ENCODE measurements at places on chromosomes 3 and 15.
A peak's percentile ranks its signal among the peaks of the same experiment; 100 is the strongest.

- no peak for DNase-seq
These were observed 852.0 kb downstream of the FHIT start for GRCh38 chr3:60399292-60399691.

DNA sequence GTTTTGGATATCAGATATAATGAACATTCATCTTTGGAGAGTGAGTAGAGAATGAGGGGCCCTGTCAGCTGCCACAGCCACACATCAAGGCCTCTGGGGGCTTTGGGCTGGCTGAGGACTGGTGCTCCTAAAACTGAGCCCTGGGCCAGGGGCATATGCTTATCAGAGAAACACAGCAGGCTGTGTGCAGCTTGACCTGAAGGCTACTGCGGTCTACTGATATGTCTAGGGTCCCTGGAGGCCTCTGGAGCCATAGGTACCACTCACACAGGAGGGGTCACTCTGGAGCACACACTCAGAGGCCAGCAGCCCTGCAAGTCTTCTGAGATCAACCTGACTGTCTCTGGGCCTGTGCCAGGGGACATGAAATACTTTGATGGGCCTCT is 7.6 kb downstream of the TF start:
- DNase-seq = no peak

GRCh38 chr15:71275098-71275497 is 159.8 kb downstream of the THSD4 start:
- peak; percentile 69 for DNase-seq

GRCh38 chr15:70257573-70258248 is 160.0 kb upstream of the TLE3 start:
- no peak for DNase-seq

DNA sequence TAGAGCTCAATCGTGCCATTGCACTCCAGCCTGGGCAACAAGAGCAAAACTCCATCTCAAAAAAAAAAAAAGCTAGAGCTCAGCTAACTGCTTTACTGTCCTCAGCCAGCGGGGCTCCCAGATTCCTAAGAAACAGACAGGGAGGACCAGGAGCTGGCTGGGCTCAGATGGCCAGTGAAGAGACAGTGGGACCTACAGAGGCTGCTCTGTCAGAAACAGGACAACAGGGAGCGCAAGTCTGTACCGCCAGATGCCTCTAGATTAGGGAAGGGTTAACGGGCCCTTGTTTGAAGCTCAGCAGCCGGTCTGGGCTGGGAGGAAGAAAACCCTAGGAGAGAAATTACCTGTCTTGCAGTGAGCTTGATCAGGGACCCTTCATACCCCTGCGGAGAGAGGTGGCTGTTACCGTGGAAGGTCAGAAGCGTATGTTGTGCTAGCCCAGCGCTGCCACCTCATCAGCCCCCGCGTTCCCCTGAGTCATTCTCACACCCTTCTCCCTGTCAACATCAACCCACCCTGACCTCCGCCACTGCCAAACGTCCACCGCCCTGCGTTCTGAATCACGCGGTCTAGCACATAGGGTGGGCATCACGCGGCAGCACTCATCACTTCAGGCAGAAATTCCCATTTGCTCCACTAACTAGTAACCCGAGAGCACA is 25.3 kb downstream of the RBPMS2 start:
- DNase-seq = no peak

GRCh38 chr3:19074257-19074900 is 73.9 kb upstream of the KCNH8 start:
- no peak for DNase-seq

DNA sequence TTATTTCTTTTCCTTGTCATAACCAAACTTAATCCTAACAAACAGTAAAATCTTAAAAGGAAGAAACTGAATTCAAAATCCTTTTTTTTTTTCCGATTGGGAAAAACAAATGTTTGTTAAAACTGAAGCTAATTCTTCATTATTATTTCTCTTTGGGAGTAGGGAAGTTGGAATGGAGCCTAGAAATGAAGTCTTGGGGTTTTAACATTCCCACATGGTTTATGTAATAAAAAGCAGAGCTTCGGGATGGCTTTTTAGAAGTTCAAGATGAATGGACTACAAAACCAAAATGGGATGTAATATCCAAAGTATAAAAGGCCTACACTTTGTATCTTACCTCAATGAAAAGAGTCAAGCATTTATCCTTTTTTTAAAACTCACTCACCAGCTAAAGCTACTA is 189.0 kb upstream of the TMC3 start:
- no peak for DNase-seq

GRCh38 chr3:36796881-36797280 is 32.5 kb upstream of the DCLK3 start:
- DNase-seq = no peak

DNA sequence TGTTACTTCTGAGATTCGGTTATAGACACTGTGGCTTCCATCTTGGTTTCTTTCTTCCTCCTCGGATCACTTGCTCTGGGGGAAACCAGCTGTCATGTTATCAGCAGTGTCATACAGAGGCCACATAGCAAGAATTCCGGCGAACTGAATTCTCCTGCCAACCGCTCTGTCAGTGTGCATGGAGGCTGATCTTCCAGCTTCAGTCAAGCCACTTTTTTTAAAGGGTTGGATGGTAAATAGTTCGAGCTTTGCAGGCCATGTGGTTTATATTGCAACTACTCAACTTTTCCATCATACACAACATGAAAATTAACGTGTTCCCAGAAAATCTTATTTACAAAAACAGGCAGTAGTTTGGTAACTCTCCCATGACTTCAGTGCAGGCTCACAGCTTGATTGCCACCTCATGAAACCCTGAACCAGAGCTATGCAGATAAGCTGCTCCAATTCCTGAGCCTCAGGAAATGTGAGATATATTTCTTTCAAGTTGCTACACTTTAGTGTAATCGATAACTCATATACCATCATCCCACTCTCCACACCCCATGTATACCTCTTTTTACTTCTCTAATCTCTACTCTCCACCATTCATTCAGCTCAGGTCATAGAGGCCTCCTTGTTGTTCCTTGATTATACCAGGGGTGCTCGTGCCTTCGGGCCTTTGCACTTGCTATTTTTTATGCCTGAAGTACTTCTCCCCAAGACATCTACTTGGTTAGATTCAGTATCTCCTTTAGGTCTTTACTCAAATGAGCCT is 7.2 kb downstream of the RPL22L1 start:
- DNase-seq = peak; percentile 50

DNA sequence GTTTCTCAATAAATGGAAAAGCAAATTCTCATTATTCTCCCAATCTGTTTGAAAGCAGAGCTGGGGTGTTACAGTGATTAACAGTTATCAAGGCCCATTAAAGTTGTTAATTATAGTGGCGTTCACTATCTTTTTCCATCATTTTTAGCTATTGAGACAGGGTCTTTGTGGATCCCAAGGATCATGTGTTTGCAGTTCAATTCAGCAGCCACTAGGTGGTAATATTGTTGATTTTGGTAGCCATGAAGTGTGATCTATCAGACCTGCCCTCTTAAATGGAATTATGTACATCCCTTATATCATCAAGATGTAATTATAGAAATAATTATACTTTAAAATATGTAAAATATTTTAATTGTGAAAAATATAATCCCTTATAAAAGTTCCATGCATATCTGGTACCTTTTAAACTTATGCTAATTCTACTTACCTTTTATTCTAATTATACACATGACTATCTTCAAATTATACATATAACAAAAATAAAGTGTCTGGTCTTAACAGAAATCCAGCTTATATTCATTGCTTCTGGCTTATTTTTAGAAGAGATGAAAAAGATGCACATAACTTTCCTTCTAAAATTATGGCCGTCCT is 126.4 kb downstream of the GREM1 start:
- DNase-seq = no peak

- no peak for DNase-seq
These were observed 74.7 kb upstream of the ATP10A start for GRCh38 chr15:25937796-25938195.

- DNase-seq = no peak
These were observed 238.7 kb downstream of the CPNE4 start for GRCh38 chr3:131796111-131796510.

- DNase-seq = no peak
These were observed 28.9 kb upstream of the DRD3 start for GRCh38 chr3:114207768-114208167.

DNA sequence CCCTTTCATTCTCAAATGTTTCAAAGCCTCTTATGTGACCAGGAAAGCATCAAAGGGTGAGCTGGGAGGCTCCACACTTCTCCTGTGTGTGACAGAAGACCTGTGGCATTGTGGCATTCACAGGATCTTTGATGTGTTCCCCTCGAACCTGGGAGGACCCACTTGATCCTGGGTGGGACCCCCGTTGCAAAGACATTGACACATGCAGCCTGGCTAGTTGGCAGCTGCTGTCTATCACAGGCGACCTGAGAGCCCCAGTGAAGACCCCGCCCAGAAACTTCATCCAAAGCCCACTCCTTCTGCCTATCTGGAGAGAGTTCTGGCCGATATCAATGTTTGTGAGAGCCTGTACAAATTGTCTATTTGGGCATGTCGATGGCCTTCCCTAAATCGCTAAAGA is 140.4 kb upstream of the ATP2B2 start:
- DNase-seq = no peak

DNA sequence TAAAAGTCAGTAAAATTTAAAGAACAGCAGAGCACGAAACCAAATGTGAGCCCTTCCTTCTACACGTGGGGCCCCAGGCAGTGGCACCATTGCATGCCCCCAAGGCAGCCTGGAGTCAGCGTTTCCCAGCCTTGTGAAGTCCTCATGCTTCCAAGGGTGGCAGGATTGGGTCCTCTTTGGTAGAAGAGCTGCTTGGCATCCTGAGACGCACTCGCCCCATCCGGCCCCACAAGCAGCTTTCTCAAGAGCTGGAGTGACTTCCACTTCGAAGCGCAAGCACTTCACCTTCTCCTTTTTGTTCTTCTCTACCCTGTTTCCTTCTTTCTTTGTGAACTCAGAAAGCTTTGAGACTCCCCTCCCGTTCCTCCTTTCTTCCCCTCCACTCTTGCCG is 34.7 kb downstream of the ZNF710 start:
- DNase-seq = no peak

GRCh38 chr15:85751291-85752123 is 43.2 kb downstream of the KLHL25 start:
- no peak for DNase-seq

DNA sequence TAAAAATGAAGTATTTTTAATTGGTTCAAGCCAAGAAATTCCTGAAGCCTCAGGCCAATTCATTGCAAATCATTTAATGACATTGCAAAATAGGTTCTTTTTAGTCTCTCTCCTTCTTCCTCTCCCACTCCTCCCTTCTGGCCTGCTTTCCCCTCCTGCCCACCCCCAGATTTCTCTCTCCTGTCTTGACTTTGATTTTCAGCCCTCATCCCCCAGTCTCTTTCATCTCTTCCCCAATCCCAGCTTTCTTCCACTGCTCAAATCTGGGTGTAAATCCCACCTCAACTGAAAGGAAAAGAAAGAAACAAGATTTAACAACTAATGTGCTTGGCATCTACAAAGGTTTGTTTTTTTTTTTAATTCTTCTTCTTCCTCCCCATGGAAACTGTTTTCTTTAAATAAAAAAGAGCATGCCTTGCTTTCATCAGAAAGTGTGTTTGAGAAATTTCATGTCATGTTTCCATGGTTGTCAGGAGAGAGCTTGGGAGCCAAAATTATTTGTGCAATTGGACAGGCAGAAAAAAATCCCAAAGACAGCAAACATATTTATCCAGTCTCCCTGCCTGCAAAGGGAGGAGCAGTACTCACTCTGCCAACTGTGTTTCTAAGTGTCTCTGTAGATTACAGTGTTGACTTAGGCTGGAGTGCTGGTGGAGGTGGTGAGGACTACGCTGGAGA is 50.4 kb downstream of the BOC start:
- no peak for DNase-seq

DNA sequence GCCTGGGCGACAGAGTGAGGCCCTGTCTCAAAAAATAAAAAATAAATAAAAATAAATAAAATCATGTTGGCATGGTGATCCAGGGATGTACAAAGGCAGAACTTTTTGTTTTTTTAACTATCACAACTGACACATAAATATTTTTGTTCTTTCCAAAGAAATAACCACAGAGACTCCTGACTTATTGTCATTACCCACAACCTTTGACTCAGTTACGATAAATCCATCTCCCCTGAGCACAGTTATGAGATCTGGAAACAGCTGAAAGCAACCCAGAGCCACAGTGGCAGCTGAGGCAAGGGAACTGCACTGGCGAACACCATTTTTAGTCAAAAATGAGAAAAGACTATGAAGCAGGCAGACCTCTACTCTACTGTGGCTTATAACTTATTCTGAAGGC is 24.0 kb downstream of the OSBPL10 start:
- no peak for DNase-seq

- DNase-seq = no peak
These were observed 187.4 kb downstream of the OR4M2 start for GRCh38 chr15:22267761-22268160.

DNA sequence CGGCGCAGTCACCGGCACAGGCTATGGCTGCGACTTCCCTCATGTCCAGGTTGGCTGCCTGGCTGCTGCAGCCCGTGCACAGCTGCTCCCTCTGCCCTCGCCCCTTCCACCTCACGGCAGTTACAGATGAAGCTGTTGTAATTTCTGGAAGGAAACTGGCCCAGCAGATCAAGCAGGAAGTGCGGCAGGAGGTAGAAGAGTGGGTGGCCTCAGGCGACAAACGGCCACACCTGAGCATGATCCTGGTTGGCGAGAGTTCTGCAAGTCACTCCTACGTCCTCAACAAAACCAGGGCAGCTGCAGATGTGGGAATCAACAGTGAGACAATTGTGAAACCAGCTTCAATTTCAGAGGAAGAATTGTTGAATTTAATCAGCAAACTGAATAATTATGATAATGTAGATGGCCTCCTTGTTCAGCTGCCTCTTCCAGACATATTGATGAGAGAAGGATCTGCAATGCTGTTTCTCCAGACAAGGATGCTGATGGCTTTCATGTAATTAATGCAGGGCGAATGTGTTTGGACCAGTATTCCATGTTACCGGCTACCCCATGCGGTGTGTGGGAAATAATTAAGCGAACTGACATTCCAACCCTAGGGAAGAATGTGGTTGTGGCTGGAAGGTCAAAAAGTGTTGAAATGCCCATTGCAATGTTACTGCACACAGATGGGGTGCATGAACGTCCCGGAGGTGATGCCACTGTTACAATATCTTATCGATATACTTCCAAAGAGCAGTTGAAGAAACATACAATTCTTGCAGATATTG is 13.2 kb upstream of the GNB4 start:
- DNase-seq = no peak

- no peak for DNase-seq
These were observed 327.8 kb upstream of the C2CD4B start for GRCh38 chr15:62492900-62493299.

- DNase-seq = no peak
These were observed 187.3 kb upstream of the ATP11B start for GRCh38 chr3:182605882-182606611.
